ENCODE measurements at places on chromosomes 3 and 15.
A peak's percentile ranks its signal among the peaks of the same experiment; 100 is the strongest.

DNA sequence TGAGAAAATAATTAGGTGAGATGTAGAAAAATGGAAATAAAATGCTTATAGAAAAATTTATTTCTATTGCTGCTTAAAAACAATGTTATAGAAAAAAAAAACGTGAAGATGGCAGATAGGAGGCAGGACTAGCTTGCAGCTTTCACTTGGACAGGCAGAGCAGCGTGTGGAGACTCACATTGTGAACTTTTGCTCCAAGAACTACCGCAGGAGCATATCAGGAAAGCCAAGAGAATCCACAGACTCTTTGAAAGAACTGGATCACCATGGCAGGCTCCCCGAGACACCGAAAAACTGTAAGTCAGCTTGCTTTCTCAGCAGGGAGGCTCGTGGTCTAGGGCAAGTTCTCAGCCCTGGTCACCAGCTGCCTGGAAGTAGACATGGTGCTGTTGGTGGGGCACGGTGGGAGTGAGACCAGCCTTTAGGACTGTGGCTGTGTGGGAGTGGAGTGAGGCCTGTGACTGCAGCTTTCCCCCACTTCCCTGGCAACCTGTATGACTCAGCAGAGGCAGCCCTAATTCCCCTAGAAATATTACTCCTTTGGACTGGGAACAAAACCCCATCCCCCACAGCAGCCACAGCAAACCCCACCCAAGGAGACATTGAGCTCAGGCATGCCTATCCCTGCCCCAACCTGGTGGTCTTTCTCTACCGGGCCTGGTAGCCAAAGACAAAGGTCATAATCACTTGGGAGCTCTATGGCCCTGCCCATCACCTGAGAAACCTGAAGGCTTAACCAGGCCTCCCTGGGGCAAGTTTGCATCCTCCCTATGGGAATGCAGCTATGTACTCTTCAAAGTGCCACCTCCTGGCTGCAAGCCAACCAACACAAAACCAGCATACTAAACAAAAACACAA is 22.8 kb downstream of the STRIT1 start:
- no peak for DNase-seq

DNA sequence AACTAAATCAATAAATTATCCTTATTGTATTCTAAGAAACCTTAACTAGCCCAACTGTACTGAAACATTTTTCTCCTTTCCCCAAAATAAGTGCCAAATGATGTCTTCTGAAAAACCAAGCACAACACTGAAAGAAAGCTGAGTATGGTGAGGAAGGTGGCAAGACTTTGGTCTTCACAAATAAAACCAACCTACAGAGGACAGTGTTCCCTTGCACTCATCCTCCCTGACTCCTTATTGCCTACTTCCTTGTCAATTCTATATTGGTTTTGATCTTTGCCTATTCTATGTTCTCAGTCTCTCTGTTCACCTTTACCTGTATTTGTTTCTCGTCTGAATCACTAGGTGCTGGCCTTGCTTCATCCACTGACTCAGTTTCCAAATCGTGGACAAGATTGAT is 490.1 kb upstream of the ZNF385D start:
- DNase-seq, result no peak

- peak; percentile 20 for DNase-seq
Observed at GRCh38 chr3:165895919-165896318, 58.7 kb upstream of the BCHE start.

DNA sequence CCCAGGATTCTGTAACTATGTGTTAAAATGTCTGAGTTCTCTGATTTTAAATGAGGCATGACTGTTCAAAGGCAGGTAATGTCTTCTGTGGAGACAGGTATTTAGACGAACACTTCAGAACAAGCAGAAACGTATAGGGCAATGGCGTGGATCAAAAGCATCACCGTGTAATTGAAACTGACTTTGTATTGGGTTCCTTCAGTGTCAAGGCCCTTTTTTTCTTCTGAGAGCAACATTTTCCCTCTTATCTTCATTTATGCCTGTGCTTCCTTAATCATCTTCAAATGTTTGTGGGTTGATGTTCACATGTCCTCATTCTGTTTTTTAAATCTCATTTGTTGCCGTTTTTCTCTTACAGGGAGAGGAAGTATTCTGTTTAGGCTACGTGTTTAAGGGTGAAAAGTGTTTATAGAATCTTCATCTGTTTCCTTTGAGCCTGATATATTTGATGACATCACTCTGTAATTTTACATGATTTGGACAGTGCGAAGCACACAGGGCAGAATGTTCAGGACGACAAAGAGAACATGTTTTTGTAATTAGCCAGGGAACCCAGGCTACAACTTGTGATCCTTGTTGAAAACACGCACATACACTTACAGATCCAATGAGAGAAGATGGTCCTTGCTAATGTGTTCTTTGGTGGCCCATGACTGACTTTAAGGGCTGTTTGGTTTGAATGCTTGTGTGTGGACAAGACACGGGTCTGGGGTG is 196.0 kb downstream of the LRTM1 start:
- DNase-seq, result no peak

DNA sequence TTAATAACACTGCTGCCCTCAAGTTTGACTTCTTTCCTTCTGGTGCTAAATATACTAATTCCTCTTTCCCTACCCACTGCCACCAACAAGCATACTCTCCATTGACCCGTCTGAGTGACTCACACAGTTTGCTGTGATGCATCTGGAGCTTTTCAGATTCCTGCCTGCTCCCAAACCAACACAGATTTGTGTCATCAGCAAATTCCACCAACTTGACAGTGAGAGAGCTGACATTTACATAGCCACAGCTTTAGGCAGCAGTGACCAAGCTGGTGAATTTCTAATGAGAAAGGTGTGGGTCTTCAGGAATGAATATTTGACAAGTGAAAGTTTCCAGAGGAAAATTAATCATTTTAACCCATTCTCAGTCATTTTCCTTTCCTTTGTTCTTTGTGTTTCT is 96.5 kb upstream of the PRICKLE2 start:
- DNase-seq, result no peak

- no peak for DNase-seq
Observed at GRCh38 chr3:165133188-165133899, 55.0 kb upstream of the SI start.

DNA sequence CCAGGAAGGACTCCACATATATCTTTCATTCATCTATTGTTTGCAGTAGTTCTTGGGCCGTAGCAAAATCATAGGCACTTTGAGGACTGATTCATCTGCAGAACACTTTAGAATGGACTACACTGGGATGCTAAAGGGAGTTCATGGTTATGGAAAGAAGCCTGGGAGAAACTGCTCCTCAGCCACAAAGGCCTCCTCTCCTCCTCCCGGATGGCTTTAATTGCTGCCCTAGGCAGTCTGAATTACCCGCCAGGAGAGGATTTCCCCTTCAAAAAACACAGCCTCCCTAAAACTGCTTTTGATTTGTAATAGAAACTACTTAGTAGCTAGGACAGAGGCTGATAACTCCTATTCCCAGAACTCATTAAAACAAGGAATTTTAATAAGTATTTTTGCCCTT is 4.6 kb downstream of the TMEM266 start:
- no peak for DNase-seq

DNA sequence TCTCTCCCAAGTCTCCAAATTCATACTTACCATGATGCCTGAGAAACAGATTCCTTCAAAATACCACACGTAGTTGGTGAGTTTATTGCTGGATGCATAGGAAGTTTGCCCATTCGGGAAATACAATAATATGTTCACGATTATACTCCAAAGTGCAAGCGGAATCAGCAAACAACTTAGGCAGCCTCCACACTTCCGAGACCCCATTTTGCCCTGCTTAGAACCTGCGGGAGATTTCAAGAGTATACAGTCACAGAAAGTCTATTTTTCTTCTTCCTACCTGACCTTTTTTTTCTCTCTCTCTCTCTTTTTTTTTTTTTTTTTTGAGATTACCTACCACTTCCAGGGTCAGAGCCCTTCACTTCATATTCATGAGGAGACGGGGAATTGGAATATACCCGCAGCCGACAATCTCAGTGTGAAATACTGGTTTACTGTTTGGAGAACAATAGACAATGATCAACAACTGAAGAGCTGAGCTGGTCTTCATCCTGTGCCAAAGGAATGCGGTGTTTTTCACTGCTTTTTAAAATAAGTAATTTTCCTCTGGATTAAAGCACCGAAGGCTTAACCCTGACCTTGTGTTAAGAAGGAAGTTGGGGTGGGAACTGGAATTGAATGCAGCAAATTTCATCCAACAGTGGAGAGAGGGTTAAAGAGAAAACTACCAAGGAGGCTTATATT is at the start of gene TM4SF18:
TM4SF18 (minus strand) TSS at position 461 of the 684 bp plus-strand sequence; CDS start at position 207, 254 bp downstream.
- DNase-seq, result no peak

GRCh38 chr15:58590926-58591325 is 158.6 kb downstream of the ADAM10 start:
- no peak for DNase-seq

GRCh38 chr3:48990636-48991469 is 812 bp downstream of the P4HTM start:
- DNase-seq, result no peak

DNA sequence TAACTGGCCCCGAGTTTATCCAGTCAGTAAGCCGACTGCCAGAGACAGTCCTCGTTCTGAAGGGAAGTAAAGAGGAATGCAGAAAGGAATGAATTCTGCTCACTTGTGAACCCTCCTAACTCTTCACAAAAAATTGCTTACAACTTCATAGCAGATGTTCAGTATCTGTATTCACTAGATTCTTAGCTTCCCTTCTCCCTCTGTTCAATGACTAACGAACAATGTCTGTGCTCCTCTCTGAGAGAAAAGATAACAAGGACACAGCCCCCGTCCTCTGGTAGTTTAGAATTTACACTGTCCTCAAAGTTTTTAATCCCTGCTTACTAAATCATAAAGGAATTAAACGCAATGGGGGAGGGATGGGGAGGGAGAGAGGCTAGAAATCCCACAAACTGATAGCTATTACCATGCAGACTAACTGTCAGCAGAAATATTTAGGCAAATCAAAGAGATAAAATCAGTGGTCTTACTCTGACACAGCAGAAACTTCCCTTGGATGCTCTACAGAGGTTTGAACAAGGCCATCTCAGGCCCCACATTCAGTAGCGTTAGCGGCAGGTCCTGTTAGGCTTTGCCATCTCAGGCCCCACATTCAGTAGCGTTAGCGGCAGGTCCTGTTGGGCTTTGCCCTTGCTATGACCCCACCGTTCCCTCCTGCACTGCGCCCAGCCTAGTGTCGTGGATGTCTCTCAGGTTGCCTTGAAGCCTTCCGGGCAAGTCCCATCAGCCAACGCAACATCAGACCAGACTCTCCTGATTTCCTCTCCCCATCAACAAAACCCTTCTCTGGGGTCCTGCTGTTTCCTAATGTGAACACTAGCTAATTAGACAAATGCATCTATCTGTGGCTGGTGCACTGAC is 23.4 kb downstream of the NRROS start:
- no peak for DNase-seq

- DNase-seq, result no peak
Observed at GRCh38 chr15:67905628-67906027, 65.8 kb upstream of the RNU6-1 start.

DNA sequence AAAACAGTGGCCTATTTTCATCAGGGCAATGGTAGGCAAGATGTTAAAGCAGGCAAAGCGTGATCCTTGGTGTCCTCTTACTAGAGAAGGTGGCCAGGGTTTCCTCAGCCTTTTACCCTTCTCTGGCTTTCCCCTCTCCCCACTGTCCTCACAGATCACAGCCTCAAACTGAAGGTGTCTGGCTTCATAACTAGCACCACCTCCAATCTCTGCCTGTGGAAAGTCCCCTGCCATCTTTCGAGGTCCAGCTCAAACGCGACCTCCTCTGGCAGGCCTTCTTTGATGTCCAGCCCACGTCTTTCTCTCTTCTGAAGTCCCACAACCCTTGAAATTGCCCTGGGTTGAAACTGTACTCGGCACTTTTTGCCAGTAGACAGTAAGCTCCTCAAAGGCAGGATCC is 35.9 kb downstream of the CYP19A1 start:
- no peak for DNase-seq

DNA sequence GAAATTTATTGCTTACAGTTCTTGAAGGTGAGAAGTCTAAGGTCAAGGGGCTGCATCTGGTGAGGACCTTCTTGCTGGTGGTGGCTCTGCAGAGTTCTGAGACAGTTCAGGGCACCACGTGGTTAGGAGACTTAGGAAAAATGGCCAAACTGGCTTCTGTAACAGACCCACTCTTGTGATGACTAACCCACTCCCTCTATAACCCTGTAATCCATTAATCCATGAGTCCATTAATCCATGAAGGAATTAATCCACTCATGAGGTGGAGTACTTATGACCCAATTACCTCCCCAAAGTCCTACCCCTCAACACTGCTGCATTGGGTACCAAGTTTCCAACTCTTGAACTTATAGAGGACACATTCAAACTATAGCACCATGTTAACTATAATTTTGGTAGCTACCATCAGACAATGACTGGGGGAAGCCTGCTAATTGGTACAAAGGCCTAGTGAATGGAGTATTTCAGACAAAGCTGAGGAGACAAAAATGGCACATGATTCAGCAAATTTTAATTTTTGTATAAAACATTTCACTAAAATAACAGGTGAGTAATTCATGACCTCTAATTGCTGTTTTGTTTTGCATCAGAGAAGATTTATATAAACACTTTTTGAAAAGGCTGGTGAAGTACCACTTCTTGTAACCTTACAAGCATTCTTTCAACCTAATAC is 374.1 kb upstream of the TBL1XR1 start:
- no peak for DNase-seq

GRCh38 chr3:197793247-197793646 is 2.2 kb downstream of the LRCH3 start:
- no peak for DNase-seq

GRCh38 chr3:44680921-44681455 is 31.5 kb upstream of the ZNF502 start:
- no peak for DNase-seq

DNA sequence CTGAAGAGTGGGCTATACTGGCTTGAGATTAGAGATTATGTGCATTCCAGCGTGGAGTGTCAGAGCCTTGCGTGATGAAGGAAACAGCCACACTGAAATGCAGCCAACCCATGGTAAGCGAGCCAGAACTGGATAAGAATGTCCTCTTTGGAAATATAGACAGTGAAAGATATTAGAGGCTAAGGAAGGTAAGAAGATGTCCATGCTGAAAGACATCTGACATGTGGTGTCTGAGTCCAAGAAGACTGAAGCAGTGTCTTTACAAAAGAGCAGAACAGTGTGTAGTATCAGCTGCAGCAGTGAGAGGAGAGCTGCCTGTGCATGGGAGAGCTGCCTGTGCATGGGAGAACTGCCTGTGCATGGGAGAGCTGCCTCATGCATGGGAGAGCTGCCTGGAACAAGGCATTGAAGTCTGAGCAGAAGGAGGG is 672.2 kb downstream of the DIPK2A start:
- DNase-seq, result no peak

GRCh38 chr3:1139071-1139470 is 46.2 kb downstream of the CNTN6 start:
- no peak for DNase-seq

DNA sequence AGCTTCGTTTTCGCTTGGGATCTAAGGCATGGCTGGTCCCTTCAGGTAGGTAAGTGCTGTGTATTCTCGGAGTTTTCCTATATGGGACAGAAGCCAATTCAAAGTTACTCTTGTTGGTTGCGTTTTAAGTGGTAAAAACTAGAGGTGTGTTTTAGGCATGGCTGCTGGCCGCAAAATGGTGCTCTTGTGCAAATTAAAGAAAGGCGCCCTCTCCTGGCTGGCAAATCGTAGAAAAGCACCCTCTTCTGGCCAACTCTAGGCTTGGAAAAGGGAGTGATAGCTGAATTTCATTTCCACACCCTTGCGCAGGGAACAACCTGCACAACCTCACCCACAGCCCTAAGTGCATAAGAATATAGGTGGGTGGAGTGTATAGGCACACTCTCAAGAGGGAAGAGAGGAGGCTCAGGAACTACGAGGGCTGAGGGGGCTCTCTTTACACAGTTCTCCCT is 23.5 kb downstream of the DRD3 start:
- DNase-seq, result no peak

- DNase-seq, result no peak
Observed at GRCh38 chr3:139302801-139303113, 41.1 kb upstream of the MRPS22 start.

GRCh38 chr3:189687475-189687874 is 56.3 kb downstream of the TP63 start:
- no peak for DNase-seq
